ENCODE measurements at places on chromosomes 16 and 17. TPM values are rescaled to one million over a fixed set of nuclear protein-coding genes. Genes with fewer than 3 reads are reported as not detected.

Gene TOM1L2
- 29.7 TPM for total RNA-seq

Gene QPRT
- 0.24 TPM for total RNA-seq

Gene AANAT
- 0.94 TPM for total RNA-seq

Gene BRIP1
- 4.2 TPM for total RNA-seq

- no peaks in the 10 kb centered on the region for H3K4me1 ChIP-seq
- no peak overlapping the region for H3K27ac ChIP-seq
- DNase-seq, result no peak
- no peaks in the 10 kb centered on the region for H3K36me3 ChIP-seq
- H3K4me3 ChIP-seq, result no peak overlapping the region
Measured at GRCh38 chr17:15023589-15024336, 241.4 kb downstream of the PMP22 start.

GRCh38 chr16:31063495-31063842 lies 10.6 kb downstream of the ZNF668 start:
- H3K27me3 ChIP-seq, result no peaks in the 10 kb centered on the region
- no peak overlapping the region for H3K27ac ChIP-seq
- H3K4me1 ChIP-seq, result no peaks in the 10 kb centered on the region
- no peak for DNase-seq

DNA sequence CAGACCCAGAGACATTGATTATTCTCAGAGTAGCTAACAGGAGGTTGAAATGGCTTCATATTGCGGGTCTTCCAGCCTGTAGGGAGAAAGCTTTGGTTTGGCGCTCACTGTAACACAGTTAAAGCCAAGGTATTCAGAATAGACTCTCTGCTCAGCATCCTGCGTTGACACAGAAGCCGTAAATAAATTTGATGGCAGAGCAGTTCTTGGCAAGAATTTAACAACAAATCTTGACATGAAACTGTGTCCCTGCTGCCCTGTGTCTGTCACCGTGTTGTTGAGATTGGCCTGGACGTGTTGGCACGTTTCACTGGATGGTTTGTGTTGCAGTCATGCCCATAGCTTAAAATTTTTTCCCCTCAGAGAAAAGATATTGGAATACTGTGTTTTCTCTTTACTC lies 359.6 kb downstream of the SNX29 start:
- H3K27me3 ChIP-seq, result no peaks in the 10 kb centered on the region
- H3K36me3 ChIP-seq, result peaks cover 26% of the 10 kb centered on the region
- H3K27ac ChIP-seq, result no peak overlapping the region
- H3K4me1 ChIP-seq, result no peaks in the 10 kb centered on the region
- no peak overlapping the region for H3K4me3 ChIP-seq

GRCh38 chr17:79783891-79784290 lies 5.9 kb downstream of the CBX2 start:
- no peaks in the 10 kb centered on the region for H3K36me3 ChIP-seq
- peaks cover 24% of the 10 kb centered on the region for H3K4me1 ChIP-seq

- no peaks in the 10 kb centered on the region for H3K27me3 ChIP-seq
- H3K4me3 ChIP-seq, result no peak overlapping the region
- H3K4me1 ChIP-seq, result no peaks in the 10 kb centered on the region
- H3K27ac ChIP-seq, result no peak overlapping the region
Measured at GRCh38 chr17:56440419-56440818, 153.1 kb upstream of the NOG start.

- no peaks in the 10 kb centered on the region for H3K27me3 ChIP-seq
- DNase-seq, result no peak
- peaks cover 12% of the 10 kb centered on the region for H3K36me3 ChIP-seq
- no peaks in the 10 kb centered on the region for H3K4me1 ChIP-seq
- H3K27ac ChIP-seq, result no peak overlapping the region
- no peak overlapping the region for H3K4me3 ChIP-seq
Measured at GRCh38 chr17:72822358-72823023, 270.0 kb downstream of the SLC39A11 start.

- no peaks in the 10 kb centered on the region for H3K27me3 ChIP-seq
- DNase-seq, result no peak
- no peaks in the 10 kb centered on the region for H3K4me1 ChIP-seq
- H3K36me3 ChIP-seq, result no peaks in the 10 kb centered on the region
- H3K27ac ChIP-seq, result no peak overlapping the region
- no peak overlapping the region for H3K4me3 ChIP-seq
Measured at GRCh38 chr16:79723583-79724168, 123.1 kb upstream of the MAF start.

DNA sequence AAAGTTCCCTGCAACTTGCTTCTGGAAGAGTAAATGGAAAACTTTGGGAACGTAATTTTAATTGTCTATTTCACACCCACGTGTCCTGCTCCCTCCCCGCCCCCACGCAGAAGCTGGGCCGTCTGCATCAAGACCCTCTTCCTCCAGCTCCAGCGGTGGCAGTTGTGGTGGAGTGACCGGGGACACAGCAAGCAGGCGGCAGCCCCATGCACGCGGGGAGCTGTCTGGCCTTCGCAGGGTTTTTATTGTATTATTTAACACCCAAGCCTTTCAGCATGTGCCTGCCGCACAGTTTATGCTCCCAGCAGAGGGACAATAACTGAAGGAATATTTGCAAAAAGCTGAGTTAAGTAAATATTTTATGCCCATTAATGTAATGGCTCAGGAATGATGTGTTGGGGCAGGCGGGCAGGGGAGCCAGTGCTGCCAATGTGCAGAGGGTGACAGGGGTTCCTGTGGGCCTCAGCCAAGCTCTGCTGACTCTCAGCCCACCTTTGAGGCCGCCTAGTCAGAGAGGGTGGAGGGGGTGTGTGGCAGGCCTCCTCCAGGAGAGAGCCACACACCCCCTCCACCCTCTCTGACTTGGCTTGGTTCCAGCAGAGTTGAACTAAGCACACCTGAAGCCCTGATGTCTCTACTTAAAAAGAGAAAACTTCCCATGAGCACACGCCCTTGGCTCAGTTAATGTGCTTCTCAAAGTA lies 32.4 kb upstream of the ENPP7 start:
- H3K36me3 ChIP-seq, result no peaks in the 10 kb centered on the region
- H3K4me3 ChIP-seq, result no peak overlapping the region
- no peak overlapping the region for H3K27ac ChIP-seq

- peaks cover 41% of the 10 kb centered on the region for H3K4me1 ChIP-seq
- peak; percentile 20 for DNase-seq
- no peaks in the 10 kb centered on the region for H3K36me3 ChIP-seq
- peak overlapping the region; percentile 21 for H3K27ac ChIP-seq
- H3K27me3 ChIP-seq, result no peaks in the 10 kb centered on the region
- no peak overlapping the region for H3K4me3 ChIP-seq
Measured at GRCh38 chr17:9200699-9201359, 179.5 kb downstream of the NTN1 start.

- no peaks in the 10 kb centered on the region for H3K27me3 ChIP-seq
- peaks cover 6% of the 10 kb centered on the region for H3K4me1 ChIP-seq
- no peak overlapping the region for H3K4me3 ChIP-seq
- H3K36me3 ChIP-seq, result no peaks in the 10 kb centered on the region
- no peak overlapping the region for H3K27ac ChIP-seq
- DNase-seq, result no peak
Measured at GRCh38 chr17:18230288-18231141, 5.1 kb downstream of the LLGL1 start.

- no peak for DNase-seq
- no peaks in the 10 kb centered on the region for H3K27me3 ChIP-seq
- peaks cover 40% of the 10 kb centered on the region for H3K4me1 ChIP-seq
- H3K27ac ChIP-seq, result no peak overlapping the region
- H3K4me3 ChIP-seq, result peak overlapping the region; percentile 86
Measured at GRCh38 chr16:1311738-1312466, 2.5 kb downstream of the UBE2I start.

Data from B cell (primary cell).